Stimulated activated CD8-positive, alpha-beta memory T cell treated with anti-CD3 and anti-CD28 coated beads, Interleukin-2, amount 100 ng/mL, for 1 hour (primary cell): ENCODE measurements at places on chromosomes 16 and 17.

DNA sequence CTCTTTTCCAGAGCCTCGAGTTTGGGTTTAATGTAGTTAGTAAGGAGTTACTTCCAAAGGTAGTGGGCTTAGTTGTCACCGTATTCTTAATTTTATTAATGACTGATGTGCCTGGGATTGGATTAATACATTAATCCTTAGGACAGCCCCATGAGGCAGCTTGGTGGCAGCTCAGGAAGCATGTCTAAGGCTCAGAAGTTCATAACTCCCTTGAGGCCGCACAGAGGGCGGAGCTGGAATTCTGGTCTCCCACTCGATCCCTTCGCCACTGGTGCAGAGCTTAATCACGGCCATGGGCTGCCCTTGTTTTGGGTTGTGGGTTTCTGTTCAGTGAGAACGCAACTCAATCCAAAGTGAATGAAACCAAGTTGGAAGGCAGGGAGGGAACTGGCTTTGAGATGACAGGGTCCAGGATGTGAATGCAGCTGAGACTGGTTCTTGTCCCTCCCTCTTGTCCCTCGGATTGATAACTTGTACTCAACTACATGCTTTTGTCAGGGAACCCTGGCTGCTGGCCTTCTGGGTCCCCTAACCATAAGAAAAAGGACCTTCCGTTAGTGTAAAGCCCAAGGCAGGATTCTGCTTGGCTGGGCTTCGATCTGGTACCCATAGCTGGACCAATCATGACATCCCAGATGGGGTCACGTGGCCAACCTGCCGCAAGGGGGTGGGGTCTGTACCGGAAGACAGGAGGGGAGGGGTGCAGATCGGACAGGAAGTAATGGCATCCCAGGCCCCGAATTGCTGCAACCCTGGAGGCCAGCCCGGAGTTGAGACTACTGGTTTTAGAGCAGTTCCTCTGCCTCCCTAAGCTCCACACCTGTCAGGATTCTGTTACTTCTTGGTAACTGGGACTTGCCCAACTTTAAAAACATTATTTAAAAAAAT, 45.4 kb downstream of the SNX20 start:
- DNase-seq = no peak

DNA sequence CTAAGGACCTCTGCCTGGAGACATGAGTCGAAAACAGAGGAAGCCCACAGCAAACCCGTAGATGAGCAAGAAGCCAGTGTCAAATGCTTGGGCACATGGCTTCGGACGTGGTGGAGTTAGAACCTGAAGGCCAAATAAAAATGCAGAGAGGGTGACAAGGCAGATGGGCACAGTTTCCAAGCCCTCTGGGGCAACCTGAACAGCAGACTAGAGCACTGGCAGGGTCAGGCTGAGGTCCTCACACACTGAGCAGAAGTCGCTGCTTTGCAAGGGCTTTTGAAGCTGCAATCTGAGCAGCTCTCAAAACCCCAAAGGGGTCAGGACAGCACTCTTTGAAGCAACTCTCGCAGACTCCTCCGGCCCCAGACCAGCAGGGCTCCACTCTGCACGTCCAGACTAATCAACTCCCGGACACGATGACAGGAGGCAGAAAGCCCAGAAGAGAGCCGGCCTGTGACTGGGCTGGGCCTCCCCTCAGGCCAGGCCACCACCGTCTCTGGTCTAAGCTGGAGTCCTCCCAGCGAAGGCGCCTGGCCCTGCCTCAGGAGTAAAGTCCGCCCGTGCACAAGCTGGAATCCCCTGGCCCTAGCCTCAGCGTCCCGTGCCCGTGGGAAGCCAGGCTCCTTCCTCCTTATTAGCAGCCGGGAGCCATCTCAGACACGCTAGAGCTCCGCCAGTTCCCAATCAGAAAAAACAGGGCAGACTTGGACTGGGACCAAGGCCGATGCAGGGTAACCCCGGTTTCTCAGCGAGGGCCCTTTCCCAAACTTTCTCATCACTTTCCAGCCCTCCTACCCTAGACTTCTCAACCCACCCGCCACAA, 924 bp downstream of the SMARCD2 start:
- no peak for DNase-seq

GRCh38 chr17:13865650-13866049, 203.7 kb upstream of the COX10 start:
- no peak for DNase-seq

- no peak for DNase-seq
These were observed 9.4 kb downstream of the ELAC2 start for GRCh38 chr17:13008461-13008860.

DNA sequence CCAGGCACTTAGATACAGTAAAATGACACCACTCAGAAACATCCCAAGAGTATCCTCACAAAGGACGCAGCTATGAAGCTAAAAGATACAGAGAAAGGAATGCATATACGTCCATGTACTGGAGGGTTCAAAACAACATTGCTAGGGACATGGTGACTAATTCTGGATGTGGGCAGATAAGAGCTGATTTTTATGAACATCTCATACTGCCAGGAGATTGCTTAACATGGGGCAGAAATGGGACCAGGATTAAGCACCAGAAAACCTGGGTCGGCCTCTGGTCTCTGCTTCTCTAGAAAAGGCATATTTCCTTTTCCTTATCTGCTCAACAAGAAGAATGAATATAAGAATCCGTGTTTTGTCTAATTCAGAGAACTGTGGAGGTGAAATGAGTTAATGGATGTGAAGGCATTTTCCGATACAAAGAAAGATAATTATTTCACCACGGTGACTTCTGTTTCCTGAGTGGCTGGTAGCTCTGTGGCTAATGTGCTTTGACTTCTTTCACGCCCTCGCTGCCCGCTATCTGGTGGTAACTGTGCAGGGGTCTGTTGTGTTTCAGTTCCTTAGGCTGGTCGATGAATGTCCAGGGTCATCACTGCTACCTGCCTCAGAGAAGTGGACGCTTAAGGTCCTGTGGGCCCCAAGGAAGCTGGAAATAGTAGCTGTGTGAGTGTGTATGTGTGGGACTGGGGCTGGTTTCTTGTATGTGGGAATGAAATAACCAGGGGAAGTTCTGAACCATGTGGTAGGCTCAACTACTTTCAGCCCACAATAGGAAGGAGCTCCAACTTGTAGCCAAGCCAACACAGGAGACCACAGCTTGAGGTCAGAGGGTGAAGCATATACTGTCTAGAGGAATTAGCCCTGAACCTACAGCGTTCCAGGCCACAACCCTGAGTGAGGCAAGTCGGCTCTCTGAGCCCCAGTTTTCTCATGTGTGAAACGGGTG, 15.8 kb upstream of the CCL5 start:
- no peak for DNase-seq

DNA sequence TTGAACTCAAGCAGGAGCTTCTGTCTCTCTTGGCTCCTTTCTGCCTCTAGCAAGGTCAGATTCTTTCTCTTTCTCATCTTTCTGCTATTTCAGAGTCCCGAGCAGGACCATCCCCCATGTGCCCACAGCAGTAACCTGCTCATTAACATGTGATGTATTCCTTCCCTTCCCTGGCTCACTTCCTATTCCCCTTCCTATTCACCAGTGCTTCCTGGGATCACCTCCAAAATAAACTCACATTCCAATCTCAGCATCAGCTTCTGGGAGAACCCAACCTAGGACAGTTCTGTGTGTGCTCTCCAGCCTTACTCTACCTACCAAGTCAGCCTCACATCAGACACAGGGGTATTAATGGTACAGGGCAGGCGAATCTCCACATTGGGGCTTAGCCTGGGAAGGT, 546.4 kb upstream of the SALL1 start:
- DNase-seq = no peak

- DNase-seq = peak; percentile 81
These were observed at the start of gene TSR1 for GRCh38 chr17:2336215-2336851. Gene TSR1 (minus strand): TSS chr17:2336457. CDS start chr17:2336427, 30 bp downstream.

- no peak for DNase-seq
These were observed 631 bp downstream of the NXPH3 start for GRCh38 chr17:49576088-49576916.

GRCh38 chr16:57265850-57266530, 18.5 kb downstream of the PLLP start:
- DNase-seq = no peak

DNA sequence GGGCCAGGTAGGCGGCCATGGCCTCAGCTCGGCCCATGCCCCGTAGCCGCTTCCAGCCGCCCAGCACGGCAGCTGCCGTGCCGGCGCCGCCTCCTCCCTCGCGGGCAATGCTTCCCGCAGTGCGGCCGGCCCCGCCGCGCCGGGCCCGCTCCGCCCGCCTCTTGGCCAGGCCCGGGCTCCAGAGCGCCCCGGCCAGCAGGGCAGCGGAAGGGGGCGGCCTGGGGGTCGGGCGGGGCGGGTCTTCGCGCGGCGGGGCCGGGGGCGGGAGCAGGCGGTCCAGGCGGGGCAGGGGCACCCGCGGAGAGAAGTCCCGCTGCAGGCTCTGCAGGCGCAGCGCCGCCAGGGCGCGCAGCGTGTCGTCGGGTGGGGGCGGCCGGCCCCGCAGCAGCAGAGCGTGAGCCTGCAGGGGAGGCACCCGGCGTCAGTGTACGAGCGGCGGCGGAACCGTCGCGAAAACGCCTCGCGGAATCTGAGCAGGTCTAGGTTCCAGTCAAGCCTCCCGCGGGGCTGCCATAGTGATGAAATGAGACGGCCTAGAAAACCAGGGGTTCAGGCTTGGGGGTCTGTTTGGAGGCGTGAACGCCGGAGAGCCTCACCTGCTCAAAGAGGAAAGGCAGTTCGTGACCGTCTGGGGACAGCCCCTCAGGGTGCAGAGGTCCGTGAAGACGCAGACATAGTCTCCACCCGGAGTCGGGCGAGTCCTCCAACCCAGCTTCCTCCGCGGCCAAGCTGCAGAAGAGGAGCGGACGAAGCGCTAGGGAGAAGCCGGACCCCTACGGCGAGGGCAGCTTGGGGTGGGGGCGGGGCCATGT, 6.6 kb downstream of the PLEKHH3 start:
- DNase-seq = no peak

DNA sequence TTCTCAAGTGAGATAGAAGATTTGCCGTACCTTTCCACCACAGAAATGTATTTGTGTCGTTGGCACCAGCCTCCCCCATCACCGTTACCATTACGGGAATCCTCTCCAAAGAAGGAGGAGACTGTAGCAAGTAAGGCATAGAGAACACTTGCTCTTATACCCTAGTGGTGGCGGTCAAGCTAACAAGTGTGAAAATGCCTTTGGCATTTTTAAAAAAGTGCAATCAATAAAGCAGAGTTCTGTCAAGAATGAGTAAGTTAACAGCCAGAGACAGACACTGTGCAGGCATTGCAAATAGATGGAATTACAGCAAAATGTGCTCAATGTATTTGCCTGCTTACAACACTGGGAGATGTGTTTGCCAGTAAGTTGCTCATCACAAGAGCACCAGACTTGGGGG, 7.7 kb downstream of the MSL1 start:
- DNase-seq = no peak

DNA sequence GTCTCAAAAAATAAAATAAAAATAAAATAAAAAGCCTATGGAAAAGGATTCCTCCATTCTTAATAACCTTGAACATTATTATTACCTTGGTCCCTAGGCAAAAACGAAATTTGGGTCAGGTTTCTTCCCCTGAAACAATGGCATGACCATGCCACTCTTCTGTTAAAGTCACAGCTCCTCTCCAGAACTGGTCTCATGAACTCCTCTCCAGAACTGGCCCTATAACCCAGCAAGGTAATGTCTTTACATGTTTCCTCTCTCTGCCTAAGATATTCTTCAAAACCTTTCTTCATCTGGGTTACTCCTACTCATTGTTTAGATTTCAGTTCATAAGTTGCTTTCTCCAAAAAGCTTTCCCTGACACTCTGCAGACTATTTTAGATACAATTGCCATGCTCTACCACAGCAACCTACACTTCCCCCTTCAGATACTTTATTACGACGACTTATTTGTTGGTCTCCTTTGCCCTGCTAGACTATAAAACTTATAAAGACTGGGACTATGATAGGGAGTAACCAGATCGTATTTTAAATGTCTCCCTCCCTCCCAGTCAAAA, 13.5 kb downstream of the TRIM37 start:
- no peak for DNase-seq

DNA sequence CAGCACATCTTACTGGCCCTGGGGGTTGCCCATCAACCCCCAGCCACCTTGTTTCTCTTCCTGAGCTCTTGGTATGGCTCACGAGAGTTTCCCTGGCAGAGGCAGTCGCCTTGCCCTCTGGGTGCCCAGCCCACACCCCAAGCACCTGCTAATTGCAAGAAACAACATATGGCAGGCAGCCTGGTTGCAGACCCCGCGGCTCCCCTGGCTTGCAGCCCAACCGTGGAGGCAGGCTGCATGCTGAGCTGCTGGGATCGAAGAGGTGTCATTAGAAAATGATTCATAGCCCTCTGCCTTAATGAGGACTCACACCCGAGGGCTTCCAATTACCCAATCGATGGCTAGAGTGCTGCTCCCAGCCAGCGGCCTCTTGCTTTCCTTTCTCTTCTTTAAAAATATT, 115.7 kb downstream of the TMEM114 start:
- DNase-seq = no peak

DNA sequence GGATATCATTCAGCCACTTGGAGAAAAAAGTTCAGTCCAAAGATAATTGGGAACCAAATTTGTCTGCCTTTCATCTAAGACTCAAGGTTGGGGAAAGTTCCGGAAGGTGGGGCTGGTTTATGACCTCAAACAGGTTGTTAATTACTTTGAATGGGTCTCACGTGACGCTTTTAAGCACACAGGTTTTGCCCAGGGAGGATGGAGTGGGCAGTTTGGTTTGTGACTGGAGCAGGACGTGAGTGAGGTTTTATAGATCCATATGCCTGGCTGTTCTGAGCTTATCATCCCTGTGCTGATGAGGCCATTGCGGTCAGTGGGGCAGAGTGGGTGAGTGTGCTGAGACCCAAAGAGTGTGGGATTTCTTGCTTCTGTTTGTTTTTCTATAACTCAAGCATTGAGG, 38.7 kb upstream of the GPRC5B start:
- no peak for DNase-seq

GRCh38 chr17:64781810-64782555, 119.9 kb upstream of the SMURF2 start:
- DNase-seq = no peak

- no peak for DNase-seq
These were observed 122.6 kb downstream of the SOCS1 start for GRCh38 chr16:11133344-11133943.

GRCh38 chr17:29383686-29384085, 6.5 kb upstream of the TAOK1 start:
- no peak for DNase-seq

DNA sequence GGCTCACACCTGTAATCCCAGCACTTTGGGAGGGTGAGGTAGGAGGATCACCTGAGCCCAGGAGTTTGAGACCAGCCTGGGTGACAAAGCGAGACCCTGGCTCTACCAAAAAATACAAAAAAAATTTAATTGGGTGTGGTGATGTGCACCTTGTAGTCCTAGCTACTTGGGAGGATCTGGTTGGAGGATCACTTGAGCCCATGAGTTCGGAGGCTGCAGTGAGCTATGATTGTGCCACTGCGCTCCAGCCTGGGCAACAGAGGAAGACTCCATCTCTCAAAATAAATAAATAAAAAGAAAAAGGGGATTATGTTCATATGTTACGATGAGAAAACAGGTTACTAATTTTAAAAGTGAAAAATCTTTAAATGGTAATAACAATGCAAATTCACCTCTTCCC, 996 bp downstream of the MLKL start:
- DNase-seq = no peak

DNA sequence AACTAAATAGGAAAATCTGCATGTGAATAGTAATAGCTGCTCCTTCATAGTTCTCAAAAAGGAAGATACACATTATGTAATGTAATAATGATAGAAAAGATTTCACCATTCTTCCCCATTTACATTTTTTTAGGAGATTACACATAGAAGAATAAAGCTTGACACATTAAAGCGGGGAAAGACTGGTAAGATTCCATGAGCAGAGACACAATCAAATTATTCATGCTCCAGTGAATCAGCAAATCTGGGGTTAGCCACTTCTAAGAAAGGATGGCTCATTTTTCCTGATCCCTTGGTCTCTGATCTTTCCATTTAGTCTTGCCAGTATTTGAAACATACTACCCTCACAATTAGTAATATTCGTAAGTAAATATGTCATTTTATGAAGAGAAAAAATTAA, 81.9 kb downstream of the CA4 start:
- no peak for DNase-seq
